ENCODE measurements at places on chromosomes 5 and 9.

DNA sequence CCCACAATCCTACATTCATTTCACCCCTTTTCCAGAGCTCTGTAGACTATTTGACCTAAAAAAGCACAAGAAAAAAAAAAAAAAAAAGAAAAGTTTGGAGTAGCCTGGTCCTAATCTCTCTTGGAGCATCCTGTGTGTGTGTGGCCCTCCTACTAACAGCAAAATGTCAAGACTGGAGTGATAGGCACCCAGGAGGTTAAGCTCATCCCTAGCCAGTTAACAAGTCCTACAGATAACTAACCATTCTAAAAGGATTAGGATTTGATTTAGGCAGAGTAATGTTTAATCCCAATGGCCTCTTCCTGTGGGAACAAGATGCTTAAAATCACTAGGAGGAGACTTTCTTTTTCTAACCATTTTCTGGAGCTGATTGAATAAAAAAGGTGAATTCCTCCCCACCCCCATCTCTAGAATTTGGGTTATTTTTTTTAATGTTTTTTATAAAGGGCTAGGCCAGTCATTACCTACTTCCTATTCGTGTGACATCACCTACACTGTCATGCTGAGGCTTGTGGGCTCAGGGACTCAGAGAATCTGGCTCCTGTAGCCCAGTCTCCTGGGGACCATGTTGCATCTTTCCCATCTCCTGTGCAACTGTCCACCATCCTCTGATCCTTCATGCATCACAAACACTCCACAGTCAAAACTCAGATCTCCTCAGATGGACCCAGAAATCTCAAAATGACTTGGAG, 43.2 kb upstream of the NR3C1 start:
- no peak for DNase-seq

GRCh38 chr5:124262470-124262869, 484.0 kb downstream of the ZNF608 start:
- DNase-seq: no peak

DNA sequence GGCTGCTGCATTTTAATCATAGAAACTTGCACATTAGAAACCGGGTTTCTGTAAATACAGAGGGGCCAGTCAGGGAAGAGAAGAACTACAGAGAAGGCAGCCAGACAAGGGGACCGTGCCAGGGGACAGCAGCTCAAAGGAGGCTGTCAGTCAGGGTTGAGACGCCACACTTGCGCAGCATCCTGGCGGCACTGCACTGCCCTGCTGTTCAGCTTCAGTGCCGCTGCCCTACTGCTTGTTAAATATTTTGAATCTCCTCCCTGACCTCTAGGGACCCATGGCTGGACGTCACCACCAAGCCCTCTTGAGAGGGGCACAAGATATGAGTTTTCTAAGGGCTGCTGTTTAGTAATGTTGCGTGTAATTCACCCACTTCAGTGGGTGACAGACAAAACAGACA, 43.6 kb upstream of the ZBTB43 start:
- no peak for DNase-seq

- no peak for DNase-seq
Observed at GRCh38 chr5:10728679-10729078, 32.4 kb downstream of the DAP start.

DNA sequence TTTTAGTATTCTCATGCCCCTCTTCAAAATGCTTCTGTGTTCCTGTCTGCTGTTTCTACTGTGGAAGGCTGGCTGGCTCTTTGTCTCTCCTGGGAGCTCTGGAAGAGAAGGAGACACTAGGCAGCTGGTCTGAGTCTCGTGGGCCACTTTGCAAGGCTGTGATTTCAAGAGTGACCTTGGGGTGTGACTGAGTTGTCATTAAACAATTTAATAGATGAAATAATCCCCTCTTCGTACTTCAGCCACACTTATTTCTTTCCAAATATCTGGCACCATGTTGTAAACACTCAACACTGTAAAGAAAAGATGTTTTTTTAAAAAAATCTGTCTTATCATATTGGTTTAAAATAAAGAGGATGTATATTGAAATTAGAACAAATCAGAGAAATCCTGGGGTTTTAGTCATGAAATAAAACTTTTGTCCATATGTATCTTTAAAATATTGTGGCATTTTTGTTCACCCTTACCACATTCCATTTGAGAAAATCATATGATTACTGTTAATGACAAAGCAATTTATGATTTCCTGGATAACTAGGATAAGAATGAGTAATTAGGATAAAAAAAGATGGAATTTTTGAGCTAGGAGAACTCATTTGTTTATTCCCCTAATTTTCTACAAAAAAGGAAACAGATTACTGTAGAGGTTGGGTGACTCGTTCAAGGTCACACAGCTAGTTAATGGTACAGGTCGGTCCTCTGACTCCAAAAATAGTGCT, 200.8 kb downstream of the MAT2B start:
- no peak for DNase-seq

- no peak for DNase-seq
Observed at GRCh38 chr5:123101556-123101955, 12.5 kb downstream of the PRDM6 start.

GRCh38 chr9:137336735-137337134, 34.7 kb upstream of the NRARP start:
- no peak for DNase-seq

GRCh38 chr5:168109441-168109840, 182.0 kb upstream of the WWC1 start:
- DNase-seq: no peak

DNA sequence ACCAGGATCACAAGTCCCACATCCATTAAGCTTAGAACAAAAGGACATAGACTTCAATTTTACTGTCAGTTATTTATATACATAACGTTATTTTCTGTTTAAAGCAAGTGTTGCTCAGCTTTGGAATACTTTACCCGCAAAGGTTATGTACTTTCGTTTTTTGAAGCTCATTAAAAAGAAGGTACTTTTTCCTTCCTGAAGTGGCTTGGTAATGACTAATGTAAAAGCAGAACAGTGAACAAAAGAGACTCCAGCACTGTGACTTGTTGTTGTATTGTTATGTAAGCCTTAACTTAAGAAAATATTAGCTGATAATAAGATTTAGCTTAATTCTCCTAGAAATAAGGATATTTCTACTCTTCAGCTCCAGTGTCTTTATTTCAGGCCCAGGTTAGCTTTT, 97.3 kb upstream of the SLCO6A1 start:
- DNase-seq: no peak

- no peak for DNase-seq
Observed at GRCh38 chr5:66072031-66072430, 72.1 kb upstream of the SREK1 start.

GRCh38 chr9:132976571-132976970, 1.9 kb upstream of the GFI1B start:
- no peak for DNase-seq

- DNase-seq: no peak
Observed at GRCh38 chr5:161342886-161343285, 203.6 kb downstream of the GABRB2 start.

- no peak for DNase-seq
Observed at GRCh38 chr5:54184806-54185205, 125.6 kb downstream of the ARL15 start.

DNA sequence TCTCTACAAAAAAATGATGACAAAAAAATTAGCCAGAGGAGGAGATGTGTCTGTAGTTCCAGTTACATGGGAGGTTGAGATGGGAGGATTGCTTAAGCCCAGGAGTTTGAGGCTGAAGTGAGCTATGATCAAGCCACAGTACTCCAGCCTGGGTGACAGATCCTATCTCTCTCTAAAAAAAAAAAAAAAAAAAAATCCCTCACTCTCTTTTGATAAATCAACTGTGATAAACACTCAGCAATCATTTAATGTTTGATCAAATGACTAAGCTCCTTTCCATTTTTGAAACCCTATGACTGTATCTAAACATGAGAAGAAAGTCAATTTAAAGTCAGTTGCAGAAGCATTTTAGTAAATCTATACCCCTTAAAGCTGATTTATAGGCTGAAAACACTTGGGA, 112.1 kb upstream of the IL6ST start:
- DNase-seq: no peak

DNA sequence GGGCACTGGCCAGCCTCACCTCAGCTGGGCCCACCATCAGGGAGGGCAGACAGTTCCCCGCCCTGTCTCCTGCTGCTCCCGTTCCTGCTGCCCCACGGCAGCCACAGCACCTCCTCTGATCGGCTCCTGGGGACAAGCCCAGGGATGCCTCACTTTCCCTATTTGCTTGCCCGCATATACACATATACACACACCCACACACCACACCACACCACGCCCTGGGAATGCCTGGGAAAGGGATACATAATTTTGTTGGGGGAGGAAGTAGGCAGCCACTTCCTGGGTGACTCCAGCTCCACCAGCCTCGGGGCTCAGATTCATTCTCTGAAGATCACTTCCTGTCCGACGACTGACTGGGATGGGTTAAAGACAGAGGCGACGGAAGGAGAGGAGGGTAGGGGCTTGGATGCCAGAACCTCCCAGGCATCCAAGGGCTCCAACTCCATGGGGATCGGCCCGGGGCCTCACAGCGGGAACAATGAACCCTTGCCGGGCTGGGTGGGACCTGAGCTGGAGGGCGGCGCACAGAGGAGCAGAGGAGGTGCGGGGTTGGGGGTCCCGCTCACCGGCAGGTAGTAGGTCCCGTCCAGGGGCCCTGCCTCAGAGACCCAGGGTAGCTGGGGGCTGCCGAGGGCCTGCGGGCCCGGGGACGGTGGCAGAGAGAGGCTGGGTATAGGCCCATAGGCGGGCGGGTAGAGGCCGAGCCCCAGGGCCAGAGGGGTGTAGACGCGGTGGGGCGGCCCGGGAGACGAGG, 2.0 kb upstream of the MZB1 start:
- no peak for DNase-seq

DNA sequence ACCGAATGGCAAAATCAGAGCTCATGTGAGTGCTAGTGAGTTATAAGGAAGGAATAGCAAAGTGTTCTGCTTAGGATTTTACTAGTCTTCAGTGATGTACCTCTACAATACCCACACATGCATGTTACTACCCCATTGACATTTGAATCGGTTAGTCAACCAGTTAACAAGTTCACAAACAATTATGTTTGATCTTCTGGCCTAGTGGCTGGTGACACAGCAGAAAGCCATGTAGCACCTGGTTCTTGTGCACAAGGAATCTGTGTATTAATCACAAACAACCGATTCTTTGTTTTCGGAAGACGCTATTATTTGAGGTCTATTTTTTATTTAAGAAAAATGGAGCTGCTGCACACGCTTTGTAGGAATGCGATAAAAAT, 41.9 kb downstream of the NTRK2 start:
- no peak for DNase-seq

GRCh38 chr9:89021154-89021803, 30.0 kb downstream of the S1PR3 start:
- no peak for DNase-seq

DNA sequence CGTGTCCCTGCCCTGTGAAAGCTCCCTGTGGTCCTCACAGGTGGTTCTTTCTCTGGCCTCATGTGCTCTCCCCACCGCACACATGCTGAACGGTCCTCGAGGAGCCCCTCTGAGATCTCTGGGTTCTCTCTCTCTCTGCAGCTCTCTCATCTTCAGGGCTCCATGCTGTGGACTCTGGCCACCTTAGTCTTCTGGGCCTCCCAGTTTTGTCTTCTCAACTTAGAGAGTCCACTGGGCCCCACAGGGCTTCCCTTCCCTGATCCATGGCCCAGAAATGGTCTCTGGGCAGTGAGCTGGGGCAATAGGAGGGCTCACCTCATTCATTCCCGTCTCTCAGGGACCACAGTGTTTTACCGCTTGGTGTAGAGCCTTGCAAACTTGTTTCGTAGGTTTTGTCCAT, 26.4 kb downstream of the FGD3 start:
- DNase-seq: no peak

DNA sequence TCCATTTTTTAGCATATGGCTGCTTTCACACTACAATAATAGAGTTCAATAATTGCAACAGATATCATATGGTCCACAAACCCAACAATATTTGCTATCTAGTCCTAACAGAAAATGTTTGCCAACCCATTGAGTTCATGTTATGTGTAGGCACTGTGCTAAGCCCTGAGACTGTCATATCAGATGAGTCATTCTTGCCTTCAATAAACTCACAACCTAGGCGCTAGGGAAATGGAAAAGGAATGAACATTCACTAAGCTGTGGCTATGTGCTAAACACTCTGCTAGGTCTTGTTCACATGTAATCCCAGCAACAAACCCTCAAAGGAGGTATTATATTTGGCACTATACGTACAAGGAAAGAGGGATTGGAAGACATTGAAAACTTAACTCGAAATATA, 8.4 kb upstream of the TIMD4 start:
- DNase-seq: no peak

GRCh38 chr5:79699763-79700400, 10.2 kb downstream of the CMYA5 start:
- no peak for DNase-seq

DNA sequence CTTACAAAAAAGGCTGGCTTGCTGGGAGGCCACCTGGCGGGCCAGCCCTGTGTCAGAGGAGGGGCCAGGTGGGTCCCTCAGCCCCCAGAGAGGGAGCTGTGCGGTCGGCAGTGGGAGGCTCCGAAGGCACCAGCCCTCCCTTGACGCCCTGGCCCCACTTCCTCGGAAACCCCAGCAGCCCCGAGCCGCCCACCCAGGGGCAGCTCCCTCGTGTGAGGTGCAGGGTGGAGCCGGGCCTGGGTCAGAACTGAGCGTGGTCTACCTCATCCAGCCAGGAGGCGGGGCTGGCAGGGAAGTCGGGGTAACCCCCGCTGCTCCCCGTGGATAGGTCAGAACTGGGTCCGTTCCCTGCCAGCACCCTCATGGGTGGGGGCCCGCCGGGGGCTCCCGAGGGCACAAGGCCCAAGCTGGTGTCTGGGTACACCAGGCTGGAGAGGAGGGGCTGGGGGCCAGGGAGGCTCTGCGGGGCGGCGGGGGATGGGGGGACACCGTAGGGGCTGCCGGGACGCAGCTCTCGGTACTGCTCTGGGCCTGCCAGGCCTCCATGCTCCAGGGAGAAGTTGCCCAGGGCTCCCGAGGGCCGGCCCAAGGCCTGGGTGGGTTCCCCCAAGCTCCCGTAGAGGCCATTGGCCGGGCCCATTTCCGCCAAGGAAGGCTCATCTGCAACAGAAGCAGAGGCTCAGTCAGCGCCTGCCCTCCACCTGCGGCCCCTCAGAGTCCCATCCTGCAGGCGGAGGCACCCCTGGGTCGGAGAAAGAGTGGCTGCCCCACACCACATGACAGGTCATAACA, 7.6 kb downstream of the LHX3 start:
- DNase-seq: no peak

DNA sequence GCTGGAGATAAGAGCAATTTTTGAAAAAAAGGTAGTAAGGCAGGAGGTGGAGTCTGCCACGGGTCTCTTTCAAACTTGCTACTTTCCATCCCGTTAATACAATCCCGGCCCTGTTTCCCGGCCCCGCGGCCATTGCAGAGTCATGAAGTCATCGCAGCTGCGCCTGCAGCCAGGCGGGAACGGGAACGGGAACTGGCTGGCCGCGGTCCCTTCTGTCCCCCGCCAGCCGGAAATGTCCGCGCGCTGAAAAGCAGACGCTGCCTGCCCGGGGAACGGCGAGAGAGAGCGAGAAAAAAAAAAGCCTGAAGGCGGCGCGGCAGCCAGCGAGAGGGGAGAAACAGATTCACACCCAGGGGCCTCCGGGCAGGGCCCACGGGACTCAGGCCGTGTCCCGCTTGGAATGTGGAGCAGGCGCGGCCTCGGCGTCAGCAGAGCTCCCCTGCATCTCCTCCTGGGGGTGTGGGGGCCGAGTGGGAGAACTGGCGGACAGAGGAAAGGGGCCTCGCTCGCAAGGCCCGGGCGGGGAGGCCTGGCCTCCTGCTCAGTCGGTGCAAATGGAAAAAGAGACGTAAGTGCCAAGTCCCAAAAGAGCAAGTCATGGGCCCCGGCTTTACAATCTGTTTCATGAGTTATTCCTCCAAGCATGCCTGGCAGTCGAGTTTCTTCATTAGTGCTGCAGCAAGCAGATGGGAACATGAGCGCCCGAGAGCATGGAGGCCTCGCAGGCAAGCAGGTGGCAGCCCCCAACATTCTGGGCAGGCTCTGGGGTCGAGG, 201.2 kb upstream of the GAS1 start:
- DNase-seq: peak; percentile 77
